Activated naive CD4-positive, alpha-beta T cell treated with Interleukin-2 at 50 U/mL for 16 hours (primary cell): ENCODE measurements at places on chromosomes 11 and 22.

GRCh38 chr11:65649656-65650546 lies 12.0 kb downstream of the SIPA1 start:
- no peak for DNase-seq

GRCh38 chr22:46775850-46776826 lies 13.7 kb downstream of the TBC1D22A start:
- DNase-seq = no peak

- no peak for DNase-seq
Measured at GRCh38 chr11:71266114-71266833, 13.9 kb upstream of the SHANK2 start.

GRCh38 chr11:119195680-119196079 lies 10.4 kb downstream of the NHERF4 start:
- DNase-seq = no peak

GRCh38 chr11:10441652-10442503 lies 13.2 kb upstream of the AMPD3 start:
- no peak for DNase-seq

DNA sequence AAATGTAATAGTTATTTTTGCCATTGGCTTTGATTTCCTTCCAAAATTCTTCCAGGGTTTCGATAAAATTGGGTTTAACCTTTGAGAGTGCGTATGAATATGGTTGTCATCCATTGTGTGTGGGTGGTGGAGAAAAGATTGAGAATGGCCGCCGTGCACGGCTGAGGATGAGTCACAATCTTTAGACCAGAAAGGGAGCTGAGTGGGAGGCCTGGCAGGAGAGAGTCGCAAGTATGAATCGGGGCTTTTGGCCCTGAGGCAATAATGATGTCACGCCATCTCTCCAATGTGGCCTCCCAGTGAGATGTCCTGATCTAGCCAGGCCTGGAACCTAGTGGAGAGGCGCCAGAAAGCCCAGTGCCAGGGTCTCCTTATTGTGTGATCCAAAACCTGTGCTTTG lies 33.1 kb upstream of the SMPD1 start:
- peak; percentile 57 for DNase-seq

DNA sequence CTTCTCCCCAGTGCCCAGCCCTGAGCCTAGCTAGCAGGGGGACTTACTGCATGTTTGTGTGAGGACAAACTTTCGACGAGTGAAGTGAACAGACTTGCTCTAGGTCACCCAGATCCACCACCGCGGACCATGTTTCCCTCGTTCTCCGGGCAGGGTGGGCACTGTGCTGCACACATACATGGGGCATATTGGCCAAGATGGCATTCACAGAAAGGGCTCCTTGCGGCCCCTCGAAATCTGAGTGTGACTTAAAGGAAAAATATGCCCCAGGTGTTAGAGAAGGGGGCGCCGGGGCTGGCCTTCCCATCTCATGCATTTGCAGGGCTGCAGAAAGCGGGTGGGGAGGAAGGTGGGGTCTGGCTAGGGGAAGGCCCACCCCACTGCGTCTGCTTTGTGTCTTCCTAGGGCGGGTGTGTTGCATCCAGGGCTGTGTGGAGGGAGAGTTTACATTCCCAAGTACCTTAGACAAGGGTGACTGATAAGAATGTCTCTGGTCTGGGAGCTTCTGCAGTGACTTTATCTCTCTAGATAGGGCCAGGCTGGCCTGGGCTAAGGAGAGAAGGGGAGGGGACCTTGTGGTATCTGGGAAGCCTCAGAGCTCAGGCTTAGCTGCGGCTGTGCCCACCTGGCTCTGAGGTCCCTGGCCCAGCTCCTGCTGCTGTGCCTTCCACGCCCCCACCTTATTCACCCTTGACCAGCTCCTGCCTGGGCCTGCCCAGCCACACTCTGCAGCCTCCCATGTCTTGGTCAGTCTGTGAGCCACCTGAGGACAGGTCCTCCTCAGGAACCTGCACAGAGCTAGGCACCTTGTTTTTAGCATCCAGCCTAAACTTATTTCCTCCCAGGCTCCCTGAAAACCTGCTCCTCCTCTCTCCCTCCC lies 45.8 kb downstream of the LRRC32 start:
- DNase-seq = no peak

GRCh38 chr11:97218011-97218410 lies 828.2 kb downstream of the JRKL start:
- no peak for DNase-seq

DNA sequence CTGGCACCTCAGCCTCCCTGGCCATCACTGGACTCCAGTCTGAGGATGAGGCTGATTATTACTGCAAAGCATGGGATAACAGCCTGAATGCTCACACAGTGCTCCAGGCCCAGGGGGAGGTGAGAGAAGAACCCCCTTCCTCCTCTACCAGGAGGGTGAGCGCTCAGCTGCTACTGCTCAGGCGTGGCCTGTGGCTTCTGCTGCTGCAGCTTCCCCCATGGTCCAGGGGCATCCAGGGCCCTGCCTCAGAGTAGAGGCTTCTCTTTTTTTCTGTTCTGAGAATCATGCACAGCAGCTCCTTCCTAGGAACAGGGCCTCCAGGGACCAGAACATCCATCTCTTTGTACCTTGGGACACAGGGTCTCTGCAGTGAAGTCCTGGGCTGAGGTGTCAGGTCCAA lies 83.1 kb downstream of the VPREB1 start:
- DNase-seq = no peak
